ENCODE measurements at places on chromosomes 1 and 21. TPM values are rescaled to one million over a fixed set of nuclear protein-coding genes. Genes with fewer than 3 reads are reported as not detected.

Gene C1orf50
- 2.4 TPM for polyA plus RNA-seq

- DNase-seq: no peak
These were observed 764.6 kb downstream of the LTN1 start for GRCh38 chr21:28227881-28228635.

DNA sequence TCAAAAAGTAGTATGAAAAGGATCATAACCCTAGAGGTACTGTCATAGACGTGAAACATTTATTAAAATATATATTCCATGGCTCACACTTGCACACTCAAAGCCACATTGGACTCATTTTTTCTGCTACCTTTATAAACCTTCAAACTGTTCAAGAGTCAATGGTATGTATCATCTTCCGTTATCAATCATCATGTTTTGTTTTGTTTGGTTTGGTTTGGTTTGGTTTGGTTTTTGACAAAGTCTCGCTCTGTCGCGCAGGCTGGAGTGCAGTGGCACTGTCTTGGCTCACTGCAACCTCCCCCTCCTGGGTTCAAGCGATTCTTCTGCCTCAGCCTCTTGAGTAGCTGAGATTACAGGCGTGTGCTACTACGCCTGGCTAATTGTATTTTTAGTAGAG, 1.8 kb downstream of the IFNAR2 start:
- DNase-seq: no peak

GRCh38 chr21:32143241-32143939, 135.5 kb downstream of the MIS18A start:
- DNase-seq: no peak

- DNase-seq: no peak
These were observed 25.9 kb downstream of the PCNX2 start for GRCh38 chr1:233269656-233270055.

DNA sequence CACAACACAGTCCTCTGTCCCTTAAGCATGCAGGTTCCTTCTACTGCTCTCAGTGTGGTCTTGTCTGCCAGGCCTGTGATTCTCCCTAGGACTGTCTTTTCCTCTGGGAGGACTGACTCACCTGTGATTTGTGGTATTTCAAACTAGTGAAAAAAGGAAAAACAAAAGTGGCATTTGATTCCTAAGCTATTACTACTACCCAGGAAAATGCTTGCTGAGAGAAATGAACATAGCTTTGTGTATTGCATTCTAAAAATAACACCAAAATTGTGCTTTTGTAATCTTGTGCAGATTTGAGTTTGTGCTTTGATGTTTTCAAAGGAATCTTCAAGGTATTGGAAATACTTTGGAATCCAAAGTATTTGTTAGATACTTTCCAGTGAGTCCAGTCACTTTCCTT, 57.0 kb downstream of the GPR161 start:
- no peak for DNase-seq

DNA sequence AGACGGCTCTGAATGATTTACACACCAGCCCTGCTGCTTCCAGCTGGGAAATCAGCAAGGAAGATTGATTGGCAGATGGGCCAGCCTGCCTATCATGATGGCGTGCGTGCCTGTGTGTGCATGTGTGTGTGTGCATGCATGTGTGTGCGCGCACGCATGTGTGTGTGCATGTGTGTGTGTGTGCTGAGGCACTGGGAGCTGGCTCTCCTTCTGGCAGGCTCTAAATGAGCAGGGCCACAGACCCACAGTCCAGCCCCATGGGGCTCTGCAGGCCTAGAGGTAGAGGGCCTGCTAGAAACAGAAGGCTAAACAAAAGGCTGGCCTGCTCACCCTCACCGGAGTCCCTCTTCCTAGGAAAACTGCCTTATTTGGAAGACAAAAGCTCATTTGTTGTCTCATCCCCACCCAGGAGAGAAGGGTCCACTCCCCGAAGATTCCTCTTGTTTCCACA, 6.0 kb downstream of the KLHDC8A start:
- DNase-seq: no peak

Gene ZNF593OS
- 0.35 TPM for polyA plus RNA-seq

DNA sequence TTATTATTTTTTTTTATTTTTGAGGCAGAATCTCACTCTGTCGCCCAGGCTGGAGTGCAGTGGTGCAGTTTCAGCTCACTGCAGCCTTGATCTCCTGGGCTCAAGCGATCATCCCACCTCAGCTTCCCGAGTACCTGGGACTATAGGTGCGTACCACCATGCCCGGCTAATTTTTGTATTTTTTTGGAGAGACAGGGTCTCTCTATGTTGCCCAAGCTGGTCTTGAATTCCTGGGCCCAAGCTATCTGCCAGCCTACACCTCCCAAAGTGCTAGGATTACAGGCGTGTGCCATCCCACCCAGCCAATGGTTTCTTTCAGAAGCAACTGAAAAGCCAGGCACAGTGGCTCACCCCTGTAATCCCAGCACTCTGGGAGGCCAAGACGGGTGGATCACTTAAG, 2.3 kb downstream of the KRTCAP2 start:
- no peak for DNase-seq

DNA sequence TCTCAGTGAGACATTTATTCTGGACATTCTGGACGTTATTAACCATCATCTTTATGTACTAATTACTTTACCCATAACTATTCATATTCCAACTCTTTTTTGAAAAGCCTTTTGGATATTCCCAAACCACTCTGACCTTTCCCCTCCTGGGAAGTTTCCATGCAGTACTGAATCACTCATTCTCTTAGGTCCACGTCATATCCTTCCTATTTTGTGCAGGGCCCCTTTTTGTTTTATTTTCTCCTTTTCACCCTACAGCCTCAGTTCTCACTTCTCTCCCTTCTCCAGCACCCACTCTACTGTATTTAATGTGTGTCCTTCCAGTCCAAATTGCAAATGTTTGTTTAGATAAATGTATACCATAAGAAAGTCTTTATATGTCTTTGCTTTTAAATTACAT, 16.4 kb upstream of the ATP1A1 start:
- DNase-seq: no peak

DNA sequence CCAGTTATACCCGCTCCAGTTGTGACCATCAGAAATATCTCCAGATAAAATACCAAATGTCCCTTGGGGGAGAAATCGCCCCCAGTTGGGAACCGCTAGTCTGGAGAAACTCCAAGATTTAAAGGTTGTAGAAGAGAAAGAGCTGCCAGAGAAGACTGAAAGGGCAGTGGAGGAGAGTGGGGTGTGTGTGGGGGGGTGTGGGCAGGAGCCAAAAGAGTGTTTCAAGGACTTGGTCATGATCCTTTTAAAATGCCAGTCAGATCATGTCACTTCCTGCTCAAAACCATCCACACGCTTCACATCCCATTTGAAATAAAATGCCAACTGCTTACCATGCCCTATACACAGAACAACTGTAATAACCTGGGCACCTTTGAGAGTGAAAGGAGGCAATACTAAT, 3.4 kb upstream of the HEYL start:
- no peak for DNase-seq

- DNase-seq: no peak
These were observed 181.9 kb downstream of the C1orf94 start for GRCh38 chr1:34358636-34359035.

GRCh38 chr1:28088168-28088961, at the start of gene EYA3:
Gene EYA3 (minus strand): TSS chr1:28088610. CDS start chr1:28058026, 30,584 bp downstream.
- peak; percentile 99 for DNase-seq

Gene E2F2
- 0.05 TPM for polyA plus RNA-seq

DNA sequence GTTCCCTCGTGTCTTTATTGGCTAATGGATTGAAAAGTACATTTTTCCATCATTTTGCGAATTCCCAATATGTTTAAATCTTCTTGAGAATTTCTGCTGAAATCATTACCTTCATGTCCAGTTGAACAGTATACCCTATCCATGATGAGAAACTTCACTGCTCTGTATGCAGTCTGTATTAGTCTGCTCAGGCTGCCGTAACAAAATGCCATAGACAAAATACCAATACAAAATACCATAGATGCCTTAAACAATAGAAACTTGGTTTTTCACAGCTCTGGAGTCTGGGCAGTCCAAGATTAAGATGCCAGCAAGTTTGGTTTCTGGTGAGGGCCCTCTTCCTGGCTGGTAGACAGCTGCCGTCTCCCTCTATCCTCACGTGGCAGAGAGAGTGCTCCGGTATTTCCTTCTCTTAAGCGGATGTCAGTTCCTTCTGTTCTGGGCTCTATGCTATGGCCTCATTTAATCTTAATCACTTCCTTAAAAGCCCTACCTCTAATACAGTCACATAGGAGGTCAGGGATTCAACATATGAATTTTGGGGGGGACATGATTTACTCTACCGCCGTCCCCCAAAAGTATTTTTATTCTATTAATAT, 27.0 kb downstream of the CXADR start:
- DNase-seq: no peak

Gene MYCL
- 3.0 TPM for polyA plus RNA-seq

Gene TMEM82
- polyA plus RNA-seq: not detected

Gene FCAMR
- not detected for polyA plus RNA-seq

DNA sequence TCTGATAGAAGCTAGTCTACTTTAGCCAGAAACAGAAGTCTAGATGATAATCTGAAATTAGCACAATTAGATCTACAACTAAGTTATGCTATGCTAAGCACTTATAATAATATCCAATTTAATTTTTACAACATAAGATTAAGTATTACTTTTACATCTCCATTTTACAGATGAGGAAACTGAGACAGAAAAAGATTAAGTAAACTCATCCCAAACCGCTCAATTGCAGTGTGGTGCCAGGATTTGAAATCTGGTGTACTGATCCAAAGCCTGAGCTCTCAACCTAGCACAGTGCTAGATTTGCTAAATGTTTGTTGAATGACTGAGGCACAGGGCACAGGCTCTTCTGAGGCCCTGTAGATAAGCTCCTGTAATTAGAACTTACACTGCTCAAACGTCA, 13.8 kb downstream of the KNCN start:
- no peak for DNase-seq

Gene CDA
- 1.2 TPM for polyA plus RNA-seq

DNA sequence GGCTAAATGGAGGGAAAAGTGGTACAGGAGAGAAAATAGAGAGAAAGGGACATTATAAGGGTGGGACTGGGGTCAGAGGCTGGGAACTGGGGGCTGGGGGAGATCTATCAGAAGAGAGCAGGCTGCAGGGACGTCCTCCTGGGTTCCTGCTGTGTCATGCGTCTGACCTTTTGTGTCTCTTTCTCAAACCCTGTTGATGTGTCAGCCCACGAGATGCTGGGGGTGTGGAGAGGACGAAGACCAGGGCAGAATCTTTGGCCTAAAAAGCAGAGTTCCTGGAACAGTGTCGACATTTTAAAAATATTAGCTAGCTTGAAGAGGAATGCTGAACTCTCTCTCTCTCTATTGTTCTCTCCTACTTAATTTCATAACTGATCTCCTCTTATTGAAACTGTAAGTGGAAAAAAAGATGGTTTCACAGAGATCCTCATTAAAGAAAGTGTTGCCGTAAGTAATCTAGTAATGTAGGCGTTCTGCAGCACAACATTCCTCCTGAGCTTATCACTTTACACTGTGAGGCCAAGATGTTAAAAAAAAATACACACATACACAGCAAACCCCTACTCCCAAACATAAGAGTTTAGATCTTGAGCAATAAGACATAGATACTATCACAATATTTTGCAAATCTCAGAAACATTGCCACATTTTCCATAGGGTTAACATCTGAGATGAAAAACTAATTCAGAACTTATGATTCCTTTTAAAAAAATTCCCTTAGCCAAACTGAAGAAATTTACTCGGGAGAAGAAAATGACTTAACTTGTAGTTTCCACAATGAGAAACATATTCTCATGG, 52.6 kb downstream of the RUNX1 start:
- no peak for DNase-seq

DNA sequence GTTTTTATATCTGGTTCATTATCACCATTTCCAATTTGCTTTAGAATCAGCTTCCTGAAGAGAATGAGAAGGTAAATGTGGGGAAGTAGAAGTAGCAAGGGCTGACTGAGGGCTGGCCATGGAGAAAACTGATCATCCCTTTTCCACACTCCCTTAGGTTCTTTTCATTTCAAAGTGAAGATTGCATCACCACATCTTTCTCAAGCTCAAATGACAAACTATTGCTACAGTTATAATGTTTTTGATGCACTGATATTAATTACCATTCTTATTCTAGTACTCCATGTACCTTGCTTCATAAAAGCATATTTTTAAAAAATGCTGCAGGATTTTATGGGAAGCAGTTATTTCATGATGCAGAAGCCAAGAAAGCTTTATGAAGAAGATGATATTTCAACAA, 7.9 kb upstream of the AK5 start:
- DNase-seq: no peak

DNA sequence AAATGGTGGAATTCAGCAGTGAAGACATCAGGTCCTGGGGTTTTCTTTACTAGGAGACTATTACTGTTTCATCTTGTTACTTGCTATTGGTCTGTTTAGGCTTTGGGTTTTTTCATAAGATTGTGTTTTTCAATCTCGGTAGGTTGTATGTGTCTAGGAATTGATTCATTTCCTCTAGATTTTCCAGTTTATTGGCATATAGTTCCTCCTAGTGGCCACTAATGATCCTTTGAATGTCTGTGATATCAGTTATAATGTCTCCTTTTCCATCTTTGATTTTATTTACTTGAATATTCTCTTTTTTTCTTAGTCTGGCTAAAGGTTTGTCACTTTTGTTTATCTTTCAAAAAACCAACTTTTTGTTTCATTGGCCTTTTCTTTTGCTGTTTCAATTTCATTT, 233.0 kb downstream of the RWDD3 start:
- DNase-seq: no peak

GRCh38 chr21:45910548-45911221, 70.9 kb upstream of the COL6A1 start:
- DNase-seq: no peak

- DNase-seq: no peak
These were observed 251.6 kb upstream of the FAM78B start for GRCh38 chr1:166418344-166418933.

DNA sequence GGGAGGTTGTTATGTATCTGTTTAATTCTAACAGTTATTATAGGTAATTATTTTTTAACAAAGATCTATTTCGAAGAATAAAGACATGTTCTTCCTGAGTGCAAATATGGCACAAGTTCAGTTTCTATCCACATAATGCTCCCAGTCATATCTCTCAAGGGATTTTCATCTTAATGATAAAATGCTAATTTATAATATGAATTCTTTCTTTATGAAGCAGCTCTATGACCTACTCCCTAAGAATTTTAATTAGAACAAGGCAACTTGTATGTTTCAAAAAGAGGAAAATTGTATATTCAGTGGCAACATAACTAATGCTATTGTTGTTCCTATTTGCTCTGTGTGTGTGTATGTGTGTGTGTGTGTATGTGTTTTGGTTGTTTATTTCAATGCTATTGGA, 1222.1 kb upstream of the NCAM2 start:
- DNase-seq: no peak

DNA sequence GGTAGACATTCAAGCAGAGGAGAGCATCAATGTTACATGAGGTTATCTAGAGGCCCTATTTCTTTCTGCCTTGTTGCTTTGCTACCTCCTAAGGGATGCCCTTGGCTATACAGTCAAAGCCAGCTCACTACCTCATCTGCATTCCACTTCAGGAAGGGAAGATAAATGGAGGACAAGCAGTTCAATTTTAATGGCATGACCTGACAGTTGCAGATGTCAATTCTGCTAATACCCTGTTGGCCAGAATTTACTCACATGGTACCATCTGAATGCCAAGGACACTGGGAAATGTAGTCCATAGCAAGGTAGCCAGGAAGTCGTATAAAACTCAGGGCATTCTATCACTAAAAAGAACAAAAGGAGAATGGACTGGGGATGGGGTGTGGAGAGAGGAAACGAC, 31.5 kb downstream of the PALMD start:
- no peak for DNase-seq

All from pancreas (tissue), 10 donors.